Gastroesophageal sphincter (tissue), 4 donors: ENCODE measurements at places on chromosomes 1 and 21. TPM values are rescaled to one million over a fixed set of nuclear protein-coding genes. Genes with fewer than 3 reads are reported as not detected.

PIK3CD gene
- 15.1 TPM for total RNA-seq

LMNA gene
- 617 TPM for total RNA-seq

ASB17 gene
- total RNA-seq, result not detected

TMEM269 gene
- total RNA-seq, result not detected

PER3 gene
- total RNA-seq, result 26.8 TPM

- ATAC-seq, result no peak
Observed at GRCh38 chr1:237863234-237863633, 27.5 kb downstream of the ZP4 start.

GRCh38 chr1:167427848-167428247, 90.5 kb downstream of the CD247 start:
- ATAC-seq, result no peak

- ATAC-seq, result peak; percentile 94
Observed at GRCh38 chr1:159015440-159015909, 5.8 kb downstream of the IFI16 start.

DNA sequence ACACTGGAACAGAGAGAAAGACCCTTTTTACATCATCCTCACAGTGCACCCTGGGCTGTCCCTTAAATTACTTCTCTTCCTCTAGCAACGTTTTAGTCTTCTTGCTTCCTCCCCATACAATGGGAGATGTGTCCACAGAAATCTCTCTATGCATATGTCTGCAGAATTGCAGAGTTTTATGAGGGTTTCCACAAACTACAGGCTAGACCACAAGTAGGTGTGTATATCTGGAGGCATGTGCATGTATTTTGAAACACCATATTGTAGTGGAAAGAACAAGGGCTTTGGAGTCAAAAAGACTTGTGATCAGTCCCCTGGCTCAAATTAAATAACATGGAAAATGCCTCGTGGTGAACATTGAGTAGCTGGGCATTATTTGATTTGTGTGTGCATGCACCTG, 121.3 kb upstream of the IPO9 start:
- ATAC-seq, result no peak

DNA sequence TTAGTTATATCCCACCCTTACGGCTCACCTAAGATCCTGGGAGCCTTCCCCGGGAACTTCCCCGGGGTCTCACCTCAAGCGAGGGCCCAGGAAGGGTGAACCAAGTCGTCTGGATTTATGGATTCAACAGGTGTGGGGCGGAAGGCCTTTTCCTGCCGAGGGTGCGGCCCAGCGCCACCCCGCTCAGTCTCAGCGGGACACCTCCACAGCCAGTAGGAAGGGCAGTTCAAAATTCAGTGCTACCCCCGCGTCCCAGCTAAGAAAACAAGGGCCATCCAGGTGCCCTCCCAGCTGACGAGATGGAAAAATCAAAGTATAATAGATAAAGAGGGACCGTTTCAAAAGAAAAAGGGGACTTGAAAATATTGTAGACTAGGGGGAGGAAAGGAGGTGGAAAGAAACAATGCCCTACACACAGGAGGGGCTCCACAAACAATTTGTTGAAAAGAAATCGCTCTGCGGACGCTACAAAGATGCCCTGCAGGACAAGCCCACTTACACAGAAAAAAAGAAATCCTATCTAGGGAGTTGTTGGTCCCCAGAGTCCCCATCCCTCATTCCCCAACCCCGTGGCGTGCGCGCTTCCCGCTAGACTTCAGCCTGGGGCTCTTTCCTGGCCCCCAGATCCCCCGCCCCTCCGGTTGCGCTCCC, 1.3 kb downstream of the SLC2A1 start:
- no peak for ATAC-seq

DNA sequence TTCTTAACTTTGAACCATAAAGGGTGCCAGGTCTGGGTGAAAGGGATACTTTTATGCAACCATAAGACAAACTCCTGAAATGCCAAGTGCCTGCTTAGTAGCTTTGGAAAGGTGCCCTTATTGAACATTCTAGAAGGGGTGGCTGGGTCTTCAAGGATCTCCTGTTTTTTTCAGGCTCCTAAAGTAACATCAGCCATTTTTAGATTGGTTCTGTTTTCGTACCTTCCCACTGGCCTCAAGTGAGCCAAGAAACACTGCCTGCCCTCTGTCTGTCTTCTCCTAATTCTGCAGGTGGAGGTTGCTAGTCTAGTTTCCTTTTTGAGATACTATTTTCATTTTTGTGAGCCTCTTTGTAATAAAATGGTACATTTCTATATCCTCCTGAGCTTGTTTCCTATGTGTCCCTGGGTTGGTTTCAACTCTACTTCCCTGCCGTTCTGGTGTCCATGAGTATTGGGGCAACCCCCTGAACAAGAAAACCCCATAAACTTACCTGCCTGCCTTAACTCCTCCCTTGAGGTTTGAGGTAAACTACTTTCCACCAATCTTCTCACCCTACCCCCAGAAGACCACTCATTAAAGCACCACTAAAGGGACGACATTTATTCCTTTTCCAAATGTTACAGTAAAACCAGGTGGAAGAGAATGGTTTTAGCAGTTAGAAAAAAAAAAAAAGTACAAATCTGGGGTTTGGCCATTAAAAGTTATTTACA, 2.6 kb downstream of the MARCKSL1 start:
- ATAC-seq, result no peak

DNA sequence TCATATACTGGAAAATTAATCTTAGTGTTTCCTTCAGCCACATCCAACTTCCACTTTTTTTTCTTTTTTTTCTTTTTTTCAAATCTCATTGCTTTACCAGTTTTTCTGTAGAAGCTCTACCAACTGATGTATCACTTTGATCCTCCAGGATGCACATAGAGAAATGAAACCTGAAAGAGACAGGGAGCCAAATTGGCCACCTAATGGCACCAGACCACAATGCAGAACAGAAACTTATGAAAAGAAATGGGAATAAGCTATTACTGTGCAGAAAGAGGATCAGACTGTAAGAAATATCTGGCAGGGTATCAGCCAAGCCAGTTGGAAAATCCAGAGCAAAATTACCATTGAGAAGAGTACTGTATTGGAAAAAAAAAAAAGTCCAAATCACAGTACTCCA, 1514.2 kb downstream of the MRPL39 start:
- no peak for ATAC-seq

- ATAC-seq, result peak; percentile 76
Observed at GRCh38 chr1:12454406-12455391, 163.3 kb downstream of the DHRS3 start.

- peak; percentile 95 for ATAC-seq
Observed at GRCh38 chr1:226870401-226871279, at the start of gene PSEN2. Gene PSEN2 (plus strand): TSS chr1:226870616. CDS start chr1:226881908, 11,292 bp downstream.
